Activated T-helper 2 cell treated with anti-CD3 and anti-CD28 coated beads, Interferon-gamma antibody, Interleukin-2, Interleukin-4, amounts not matched to agents 10 μg/mL and 5 μg/mL and 100 μg/mL, durations not matched to agents 14 hours and 24 hours and 36 hours (primary cell): ENCODE measurements at places on chromosomes 16 and 17. TPM values are rescaled to one million over a fixed set of nuclear protein-coding genes. Genes with fewer than 3 reads are reported as not detected.

Gene SNAI3
- 2.0 and 2.3 TPM in 2 replicates for total RNA-seq

- DNase-seq = peak; percentile 32
Observed at GRCh38 chr16:67248401-67249177, at the start of gene SLC9A5. Gene SLC9A5, plus strand, starts transcription at chr16:67248979. Its CDS starts 36 bp downstream, at chr16:67249015.

Gene MPP2
- total RNA-seq = 1.2 and 1.4 TPM in 2 replicates

DNA sequence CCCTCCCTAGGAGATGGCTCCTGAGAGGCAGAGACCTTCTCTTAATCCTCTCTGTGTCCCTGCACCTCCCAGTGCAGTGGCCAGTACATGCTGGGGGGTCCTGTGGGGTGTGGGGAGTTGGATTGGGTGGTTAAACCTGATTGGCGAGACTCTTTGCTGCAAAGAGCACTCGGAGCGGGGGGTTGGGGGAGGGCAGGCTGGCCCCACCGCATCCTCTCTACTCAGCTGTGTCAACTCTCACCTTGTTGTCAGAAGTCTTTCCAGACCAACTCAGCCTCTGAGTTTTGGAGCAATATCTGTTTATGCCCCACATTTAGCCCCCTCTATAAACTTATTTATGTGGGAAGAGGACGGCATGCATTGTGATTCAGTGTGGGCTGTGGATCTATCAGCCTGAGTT, 40.0 kb downstream of the SMARCE1 start:
- no peak for DNase-seq

DNA sequence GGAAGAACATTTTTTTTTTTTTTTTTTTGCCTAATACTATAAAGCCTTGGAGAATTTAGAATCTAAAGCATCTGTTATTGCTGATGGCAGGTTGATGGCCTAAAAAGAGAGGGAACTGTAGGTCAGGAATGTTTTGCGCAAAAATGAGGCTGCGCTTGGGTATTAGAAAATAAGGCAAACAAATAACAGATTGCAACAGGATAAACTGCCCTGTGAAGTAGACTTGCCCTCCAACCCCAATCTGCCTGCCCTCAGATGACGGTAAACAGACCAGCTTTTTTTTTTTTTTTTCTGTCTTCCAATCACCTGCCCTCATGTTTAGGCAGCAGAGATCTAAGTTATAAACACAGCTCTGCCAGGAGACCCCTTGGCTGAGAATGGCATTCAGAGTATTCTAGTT, 3.8 kb upstream of the DHX8 start:
- no peak for DNase-seq

GRCh38 chr17:77319211-77320043, 178.7 kb downstream of the SEC14L1 start:
- peak; percentile 46 for DNase-seq

Gene LPO
- not detected in 2 replicates for total RNA-seq

GRCh38 chr16:873889-874288, 73.4 kb upstream of the GNG13 start:
- no peak for DNase-seq

Gene DDX28
- total RNA-seq = 19.3 TPM in 2 replicates
